ENCODE measurements at places on chromosomes 2 and 18.

GRCh38 chr2:234308073-234308812, 188.6 kb downstream of the ARL4C start:
- no peak for DNase-seq

- no peak for DNase-seq
Observed at GRCh38 chr2:96547731-96548171, 11.2 kb downstream of the ARID5A start.

DNA sequence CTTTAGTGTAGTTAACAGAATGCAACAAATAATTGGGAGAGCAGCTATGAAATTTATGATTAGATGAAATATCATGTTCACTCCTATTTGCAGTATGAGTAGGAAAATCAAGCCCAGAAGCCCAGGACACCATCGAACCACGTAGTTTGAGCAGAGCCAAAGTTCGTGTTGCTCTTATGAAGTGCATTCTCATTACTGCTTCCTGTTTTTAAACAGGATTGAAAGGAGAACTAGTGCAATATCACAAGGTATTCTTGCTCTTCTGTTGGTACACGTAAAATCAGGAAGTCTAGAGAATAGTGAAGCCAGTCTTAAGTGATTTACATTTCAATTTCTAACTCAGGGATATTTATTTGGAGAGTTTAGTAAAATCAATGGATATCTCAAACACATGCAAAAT, 21.1 kb downstream of the ARHGAP15 start:
- DNase-seq = no peak

GRCh38 chr18:21330122-21330701, 88.2 kb downstream of the GREB1L start:
- DNase-seq = no peak

- no peak for DNase-seq
Observed at GRCh38 chr18:24679062-24679461, 218.6 kb downstream of the HRH4 start.

- DNase-seq = no peak
Observed at GRCh38 chr2:216287251-216287650, 85.0 kb downstream of the MARCHF4 start.

GRCh38 chr2:200336980-200337615, 30.6 kb downstream of the SPATS2L start:
- DNase-seq = no peak

GRCh38 chr2:151729415-151729811, 4.9 kb downstream of the NEB start:
- DNase-seq = no peak

GRCh38 chr2:11433822-11434221, 32.1 kb downstream of the E2F6 start:
- no peak for DNase-seq

DNA sequence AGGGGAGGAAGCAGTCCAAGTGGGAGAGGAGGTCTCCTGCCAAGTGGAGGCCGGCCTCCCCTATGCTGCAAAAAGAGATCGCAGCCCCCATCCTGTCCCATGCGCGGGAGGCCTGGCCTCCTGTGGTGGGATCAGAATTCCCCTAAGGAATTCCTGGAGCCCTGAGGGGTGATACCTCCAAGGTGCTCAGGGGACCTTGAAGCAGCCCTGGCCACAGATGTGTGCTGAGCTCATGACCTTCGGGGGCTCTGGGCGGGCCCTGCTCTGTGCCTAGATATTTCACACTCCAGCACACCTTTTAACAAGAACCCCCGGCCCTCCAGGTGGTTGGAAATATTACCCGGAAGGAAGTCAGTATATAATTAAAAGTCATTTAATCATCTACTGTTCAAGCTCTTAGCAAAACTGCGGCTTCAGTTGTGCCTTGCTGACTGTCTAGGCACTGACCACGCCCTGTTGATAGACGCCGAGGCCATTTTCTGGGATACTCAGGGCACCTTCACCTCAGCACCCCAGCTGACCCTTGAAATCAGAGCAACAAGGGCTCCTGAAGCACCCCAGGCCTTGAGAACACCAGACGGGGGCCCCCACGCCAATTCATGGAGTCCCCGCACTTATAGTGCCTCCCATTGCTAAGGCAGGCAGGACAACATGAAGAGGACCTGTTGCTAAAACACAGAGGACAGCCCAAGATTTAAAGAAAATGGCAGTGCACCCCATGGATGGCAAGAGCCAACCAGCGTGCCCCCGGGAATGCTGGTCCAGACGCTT, 119.1 kb downstream of the NDUFA10 start:
- DNase-seq = peak; percentile 50

DNA sequence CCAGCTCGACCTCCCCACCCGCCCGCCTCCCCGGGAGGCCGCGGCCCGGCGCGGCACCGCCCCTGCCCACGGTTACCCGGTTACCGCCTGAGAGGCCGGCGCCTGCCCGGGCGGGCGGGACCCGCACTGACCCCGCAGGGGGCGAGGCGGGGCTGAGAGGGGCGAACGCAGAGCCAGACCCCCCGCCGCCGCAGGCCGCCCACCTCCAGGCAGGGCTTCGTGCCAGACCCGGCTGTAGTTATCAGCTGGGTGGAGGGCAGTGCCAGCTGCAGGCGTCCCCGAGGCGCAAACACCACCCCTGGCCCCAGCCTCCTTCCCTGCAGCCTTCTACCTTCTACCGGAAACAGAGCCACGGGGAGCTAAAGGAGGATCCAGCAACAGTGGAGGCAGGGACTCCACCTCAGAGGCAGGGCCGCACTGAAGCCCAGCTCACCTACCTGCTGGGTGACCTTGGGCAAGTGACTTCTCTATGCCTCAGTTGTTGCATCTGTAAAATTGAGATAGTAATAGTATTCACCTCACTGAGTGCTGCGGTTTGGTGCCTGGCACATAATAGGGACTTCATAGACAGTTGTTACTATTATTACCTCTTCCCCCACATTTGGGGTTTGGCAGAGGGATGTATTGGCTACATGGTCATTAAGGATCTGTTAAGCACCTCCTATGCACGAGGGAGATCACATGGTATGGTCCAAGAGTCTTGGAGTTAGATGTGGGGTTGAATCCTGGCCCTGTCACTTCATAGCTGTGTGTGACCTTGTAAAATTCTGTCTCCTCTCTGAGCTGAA, 231.6 kb upstream of the SMAD2 start:
- DNase-seq = no peak

DNA sequence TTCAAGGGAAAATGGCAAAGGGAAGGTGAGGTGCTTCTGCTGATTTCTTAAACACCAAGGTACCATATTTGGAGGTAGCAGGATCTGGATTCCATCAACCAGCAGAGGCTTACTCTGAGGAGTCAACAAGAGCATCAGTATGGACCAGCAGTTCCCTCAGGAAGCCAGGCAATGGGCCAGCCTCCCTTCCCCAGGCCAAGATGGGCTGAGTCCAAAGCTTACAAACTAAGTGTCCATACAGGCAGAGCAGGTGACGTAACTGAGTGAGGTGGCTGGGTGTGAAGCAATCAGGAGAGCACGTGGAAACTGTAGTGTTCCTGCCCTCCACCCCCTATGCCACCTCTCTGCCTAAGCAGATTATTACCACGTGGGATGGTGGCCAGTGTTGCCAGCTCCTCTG, 134.2 kb upstream of the HNRNPA3 start:
- DNase-seq = no peak

DNA sequence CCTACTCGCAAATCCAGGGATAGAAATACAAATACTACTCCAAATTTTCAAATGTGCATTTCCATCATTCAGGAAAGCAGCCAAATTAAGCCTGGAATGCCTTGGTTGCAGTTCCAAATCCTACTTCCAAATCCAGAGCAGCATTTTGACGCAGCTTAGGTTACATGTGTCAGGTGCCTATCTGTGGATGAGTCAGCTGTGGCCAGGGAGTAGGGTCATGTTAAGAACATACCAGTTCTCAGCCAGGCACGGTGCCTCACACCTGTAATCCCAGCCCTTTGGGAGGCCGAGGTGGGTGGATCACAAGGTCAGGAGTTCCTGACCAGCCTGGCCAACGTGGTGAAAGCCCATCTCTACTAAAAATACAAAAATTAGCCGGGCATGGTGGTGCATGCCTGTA, 17.0 kb downstream of the SLC30A6 start:
- no peak for DNase-seq

- no peak for DNase-seq
Observed at GRCh38 chr2:37656512-37657423, 14.7 kb downstream of the CDC42EP3 start.

DNA sequence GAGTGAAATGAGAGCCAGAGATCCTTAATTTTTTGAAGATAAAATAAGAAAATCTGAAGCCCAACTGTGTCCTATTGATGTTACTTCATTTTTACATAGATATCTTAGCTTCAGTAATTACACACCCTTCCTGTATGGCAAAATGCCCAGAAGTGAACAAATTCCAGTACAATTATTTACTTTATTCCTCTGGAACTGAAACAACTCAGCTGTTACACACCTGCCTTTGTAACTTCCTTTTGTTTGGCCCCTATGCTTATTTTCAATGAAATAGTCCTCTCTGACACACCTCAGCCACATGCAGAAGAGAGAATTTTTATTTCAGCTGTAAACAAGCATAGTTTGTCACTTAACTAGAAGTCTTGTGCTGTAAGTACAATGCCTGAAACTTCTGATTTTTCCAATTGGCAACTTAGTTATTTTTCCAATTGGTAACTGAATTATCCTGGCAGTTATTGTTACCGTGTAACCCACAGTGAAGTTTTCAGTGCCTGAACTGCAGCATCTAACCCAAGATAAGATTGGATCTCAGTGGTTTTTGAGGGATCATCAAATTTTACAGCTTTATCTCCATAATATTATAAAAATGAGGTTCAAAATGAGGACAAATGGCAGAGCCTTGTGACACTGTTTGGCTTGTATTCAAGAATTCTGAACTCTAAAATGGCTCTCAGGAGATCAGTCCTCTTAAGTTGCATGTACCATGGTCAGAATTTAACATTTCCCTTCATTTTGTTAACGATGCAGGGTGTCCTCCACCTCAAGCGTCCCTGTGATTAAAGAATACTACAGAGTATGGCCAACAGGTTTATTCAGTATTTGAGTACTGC, 82.6 kb downstream of the PKP4 start:
- DNase-seq = no peak

- DNase-seq = peak; percentile 85
Observed at GRCh38 chr2:85405201-85406059, 4.7 kb downstream of the CAPG start.
